IMR-90 (cell line): ENCODE measurements at places on chromosomes 7 and 10. TPM values are rescaled to one million over a fixed set of nuclear protein-coding genes. Genes with fewer than 3 reads are reported as not detected.

GRCh38 chr7:41652267-41652666, 50.6 kb downstream of the INHBA start:
- DNase-seq: peak; percentile 13

DNA sequence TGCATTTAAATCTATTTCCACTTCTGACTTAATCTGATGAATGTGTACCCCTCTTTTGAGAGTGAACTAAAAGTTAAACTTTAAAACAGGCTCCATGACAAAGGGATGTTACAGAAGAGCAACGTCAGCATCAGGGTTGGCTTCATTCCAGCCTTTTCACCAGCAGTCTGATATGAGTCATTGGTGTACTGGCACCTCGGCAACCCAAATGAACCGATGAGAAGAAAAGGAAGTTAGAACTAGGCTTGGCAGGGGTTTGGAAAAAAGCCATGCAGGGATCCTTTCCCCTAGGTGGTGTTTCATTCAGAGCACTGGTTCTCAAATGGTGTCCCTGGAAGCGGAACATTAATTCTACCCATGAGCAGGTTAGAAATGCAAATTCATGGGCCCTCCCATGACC, 53.6 kb downstream of the SEC61G start:
- DNase-seq: peak; percentile 37

Gene CLDN3
- total RNA-seq: 0.18 TPM in 1 of 2 replicates, not detected in the other

DNA sequence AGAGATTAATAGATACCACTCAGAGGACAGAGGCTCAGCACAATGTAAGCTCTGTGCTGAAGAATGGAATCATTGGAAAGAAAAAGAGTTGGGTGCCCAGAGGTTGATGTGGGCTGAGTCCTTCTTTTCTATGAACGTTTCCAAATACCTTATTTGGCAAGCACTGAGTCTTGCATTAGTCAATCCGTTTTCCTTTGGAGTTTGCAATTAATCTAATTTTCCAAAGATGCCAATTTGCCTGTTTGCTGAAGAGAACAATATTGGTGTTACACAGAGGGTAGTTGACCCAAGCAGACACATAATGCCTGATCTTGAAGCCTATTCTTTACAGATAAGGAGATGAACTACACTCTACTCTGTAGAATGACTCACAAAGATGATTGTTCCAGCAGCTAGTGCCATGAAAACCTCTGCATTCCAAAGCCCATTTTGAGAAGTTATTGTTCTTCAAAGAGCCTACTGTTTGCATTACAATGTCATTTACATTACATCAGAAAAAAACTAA, 55.4 kb upstream of the MET start:
- DNase-seq: peak; percentile 36

GRCh38 chr7:23472956-23473843, 2.9 kb upstream of the IGF2BP3 start:
- no peak for DNase-seq

- DNase-seq: peak; percentile 9
Observed at GRCh38 chr7:11726794-11727155, 105.2 kb downstream of the THSD7A start.

GRCh38 chr10:128793726-128794655, 667.8 kb upstream of the MKI67 start:
- no peak for DNase-seq

- DNase-seq: peak; percentile 1
Observed at GRCh38 chr7:13327669-13328068, 640.2 kb downstream of the ARL4A start.

GRCh38 chr7:100887516-100888290, 1.8 kb downstream of the UFSP1 start:
- no peak for DNase-seq

- no peak for DNase-seq
Observed at GRCh38 chr10:13404791-13405190, 56.7 kb upstream of the SEPHS1 start.

DNA sequence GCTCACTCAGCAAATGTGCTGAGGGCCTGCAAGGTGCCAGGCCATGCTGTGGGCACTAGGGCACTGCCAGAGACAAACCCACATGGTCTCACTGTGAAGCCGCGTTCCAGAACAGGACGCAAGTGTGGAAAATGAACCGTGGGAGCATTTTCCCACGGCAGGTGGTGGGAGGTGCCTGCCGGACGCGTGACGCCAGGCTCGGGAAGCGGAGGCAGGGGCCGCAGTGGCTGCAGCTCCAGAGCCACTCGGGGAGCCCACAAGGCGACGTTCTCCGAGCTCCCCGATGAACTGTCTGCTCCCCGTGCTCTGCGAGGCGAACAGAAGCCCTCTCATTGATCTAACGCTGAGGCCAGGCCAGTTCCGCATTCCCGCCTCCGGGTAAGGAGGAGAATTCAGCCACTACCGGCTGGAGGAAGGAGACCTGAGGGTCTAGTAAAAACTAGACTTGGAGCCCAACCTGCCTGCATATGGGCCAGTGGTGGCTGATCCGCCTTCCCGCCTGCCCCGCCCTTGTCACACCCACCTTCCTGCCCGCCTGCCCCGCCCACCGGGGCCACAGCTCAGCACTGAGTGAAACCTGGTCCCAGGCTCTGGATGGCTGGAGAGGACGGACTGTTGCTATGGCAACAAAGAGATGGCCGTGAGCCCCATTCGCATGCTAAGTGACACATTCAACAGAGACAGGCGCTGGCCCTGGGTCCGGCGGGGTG, 13.1 kb downstream of the ADGRA1 start:
- DNase-seq: no peak

GRCh38 chr10:125095776-125096175, 64.6 kb downstream of the CTBP2 start:
- DNase-seq: no peak

Gene DNTT
- total RNA-seq: not detected in 2 replicates
